ENCODE measurements at places on chromosomes 2 and 18.

GRCh38 chr18:45801416-45802004 lies 24.0 kb upstream of the SIGLEC15 start:
- no peak for DNase-seq

GRCh38 chr2:74828543-74828942 lies 5.4 kb upstream of the HK2 start:
- DNase-seq, result no peak

DNA sequence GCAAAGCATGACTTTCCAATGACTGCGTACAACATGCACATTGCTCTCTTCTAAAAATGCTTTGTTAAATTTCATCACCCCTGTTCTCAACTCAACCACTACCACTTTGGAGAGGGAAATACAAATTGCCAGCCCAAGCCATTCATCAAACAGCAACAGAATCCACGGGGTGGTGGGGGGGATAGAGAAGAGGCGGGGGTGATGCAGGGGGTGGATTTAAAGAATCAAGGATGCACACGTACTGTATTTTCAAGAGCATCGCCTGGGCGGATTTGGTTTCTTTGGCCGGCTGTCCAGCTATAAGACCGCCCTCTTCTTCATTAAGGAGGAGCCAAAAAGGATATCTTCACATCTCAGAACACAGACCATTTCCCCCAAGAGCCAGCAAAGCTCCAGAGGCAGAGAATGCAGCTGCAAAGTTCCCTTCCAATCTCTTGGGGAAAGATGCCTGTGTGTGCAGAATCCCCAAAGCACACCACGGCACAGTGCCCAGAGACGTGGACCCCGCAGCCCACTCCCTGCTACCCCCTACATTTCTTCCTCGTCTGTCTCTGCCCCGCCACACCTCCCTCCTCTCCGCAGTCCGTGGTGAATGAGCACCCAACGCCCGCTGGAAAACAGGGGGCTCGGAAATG lies 977 bp downstream of the SLC8A1 start:
- DNase-seq, result no peak

GRCh38 chr2:36831185-36831584 lies 134.7 kb downstream of the VIT start:
- DNase-seq, result no peak

DNA sequence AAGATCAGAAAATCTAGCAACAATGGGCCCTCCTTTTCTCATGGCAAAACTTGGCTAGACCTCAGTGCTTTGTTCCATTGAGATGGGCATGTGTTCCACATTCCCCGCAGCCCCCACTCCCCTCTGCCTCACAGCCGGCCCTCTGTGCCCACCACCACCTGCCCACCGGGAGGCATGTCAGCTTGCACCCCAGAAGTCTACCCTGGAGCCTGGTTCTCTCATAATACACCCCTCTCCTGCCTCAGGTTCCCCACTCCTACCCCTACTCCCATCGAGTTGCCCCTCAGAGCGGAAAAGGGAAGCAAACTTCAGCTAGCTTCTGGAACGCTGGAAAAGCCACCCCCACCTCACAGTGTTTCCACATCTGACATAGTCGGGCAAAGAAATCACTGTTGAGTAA lies 219.0 kb downstream of the ANAPC1 start:
- DNase-seq, result no peak

DNA sequence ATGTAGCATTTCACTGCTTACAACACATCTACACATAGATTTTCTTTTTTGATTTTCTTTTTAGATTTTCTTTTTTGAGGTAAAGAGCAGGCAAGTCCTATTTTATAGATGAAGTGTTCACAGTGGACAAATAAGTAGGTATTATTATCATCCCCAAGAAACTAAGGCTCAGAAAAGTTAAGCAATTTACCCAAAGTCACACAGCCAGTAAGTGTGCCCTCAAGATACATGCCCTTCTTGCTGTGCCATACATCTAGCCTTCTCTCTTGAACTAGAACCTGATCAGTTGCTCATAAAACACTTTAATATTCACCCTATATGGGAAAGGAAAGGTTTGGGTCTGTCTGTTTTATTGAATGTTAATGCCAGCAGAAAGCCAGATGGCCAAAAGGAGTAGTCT lies 50.3 kb downstream of the DAPL1 start:
- no peak for DNase-seq

GRCh38 chr2:227401550-227401949 lies 13.8 kb upstream of the SCYGR1 start:
- no peak for DNase-seq

- DNase-seq, result no peak
Measured at GRCh38 chr2:236353594-236353942, 89.4 kb upstream of the ASB18 start.

- DNase-seq, result no peak
Measured at GRCh38 chr2:104444392-104444791, 409.5 kb upstream of the POU3F3 start.

DNA sequence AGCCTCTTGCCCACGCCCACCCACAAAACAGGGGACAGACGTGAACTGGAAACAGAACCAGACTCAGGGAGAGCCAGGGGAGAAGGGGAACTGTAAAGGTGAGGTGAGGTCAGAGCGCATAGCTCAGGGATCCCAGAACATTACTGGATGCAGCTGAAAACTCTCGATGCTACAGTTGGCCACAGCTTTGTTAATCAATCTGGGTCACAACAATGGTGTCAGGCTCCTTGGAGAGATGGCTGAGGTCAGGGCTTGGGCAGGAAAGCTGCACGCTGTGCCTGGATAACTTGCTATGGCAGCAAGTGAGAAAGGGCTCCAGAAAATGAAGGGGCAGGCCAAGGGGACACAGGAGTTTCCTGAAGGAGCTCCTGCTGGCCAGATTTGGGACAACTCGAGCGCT lies 263.3 kb downstream of the TFCP2L1 start:
- no peak for DNase-seq

GRCh38 chr2:191302459-191303139 lies 57.4 kb downstream of the MYO1B start:
- DNase-seq, result no peak

DNA sequence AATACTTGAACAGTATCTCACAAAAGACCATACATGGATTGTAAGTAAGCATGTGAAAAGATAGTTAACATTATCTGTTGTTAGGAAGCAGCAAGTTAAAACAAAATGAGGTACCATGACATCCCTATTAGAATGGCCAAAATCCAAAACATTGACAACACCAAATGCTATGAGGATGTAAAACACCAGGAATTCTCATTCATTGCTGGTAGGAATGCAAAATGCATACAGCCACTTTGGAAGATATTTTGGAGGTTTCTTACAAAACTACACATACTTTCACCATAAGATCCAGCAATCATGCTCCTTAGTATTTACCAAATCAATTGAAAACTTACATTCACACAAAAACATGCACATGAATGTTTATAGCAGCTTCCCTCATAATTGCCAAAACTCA lies 30.9 kb upstream of the ICOS start:
- no peak for DNase-seq

DNA sequence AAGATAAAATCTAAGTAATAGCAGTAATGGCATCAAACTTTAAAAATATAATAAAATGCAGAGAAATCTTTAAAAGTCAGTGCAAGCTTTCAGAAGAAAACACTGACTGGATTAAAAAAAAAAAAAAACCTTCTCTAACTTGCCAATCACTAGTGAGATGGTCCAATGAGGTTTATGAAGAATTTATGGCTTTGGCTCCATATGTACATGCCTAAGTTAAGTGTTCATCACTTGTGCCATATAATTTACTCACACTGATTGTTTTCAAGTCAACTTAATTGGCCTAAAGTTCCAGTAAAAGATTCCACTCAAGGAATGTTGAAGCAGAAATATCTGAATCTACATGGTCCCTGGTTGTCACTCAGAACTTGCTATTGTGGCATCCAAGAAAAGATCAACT lies 40.7 kb upstream of the RAB27B start:
- DNase-seq, result no peak

DNA sequence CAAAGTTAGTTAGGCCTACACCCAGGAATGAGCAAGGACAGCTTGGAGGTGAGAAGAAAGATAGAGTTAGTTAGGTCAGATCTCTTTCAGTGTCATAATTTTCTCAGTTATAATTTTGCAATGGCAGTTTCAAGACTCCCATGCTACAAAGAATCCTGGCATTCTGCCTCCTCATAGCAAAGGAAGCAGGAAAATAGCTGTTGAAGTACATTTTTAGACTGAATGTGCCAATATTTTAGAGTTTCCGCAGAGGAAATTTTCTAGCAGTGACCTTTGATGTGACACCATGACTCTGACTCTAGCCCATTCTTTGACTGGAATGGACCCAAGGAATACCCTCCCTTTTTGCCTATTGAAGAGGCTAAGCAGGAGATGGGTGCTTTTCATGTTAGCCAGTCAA lies 371.7 kb downstream of the PIK3C3 start:
- no peak for DNase-seq

DNA sequence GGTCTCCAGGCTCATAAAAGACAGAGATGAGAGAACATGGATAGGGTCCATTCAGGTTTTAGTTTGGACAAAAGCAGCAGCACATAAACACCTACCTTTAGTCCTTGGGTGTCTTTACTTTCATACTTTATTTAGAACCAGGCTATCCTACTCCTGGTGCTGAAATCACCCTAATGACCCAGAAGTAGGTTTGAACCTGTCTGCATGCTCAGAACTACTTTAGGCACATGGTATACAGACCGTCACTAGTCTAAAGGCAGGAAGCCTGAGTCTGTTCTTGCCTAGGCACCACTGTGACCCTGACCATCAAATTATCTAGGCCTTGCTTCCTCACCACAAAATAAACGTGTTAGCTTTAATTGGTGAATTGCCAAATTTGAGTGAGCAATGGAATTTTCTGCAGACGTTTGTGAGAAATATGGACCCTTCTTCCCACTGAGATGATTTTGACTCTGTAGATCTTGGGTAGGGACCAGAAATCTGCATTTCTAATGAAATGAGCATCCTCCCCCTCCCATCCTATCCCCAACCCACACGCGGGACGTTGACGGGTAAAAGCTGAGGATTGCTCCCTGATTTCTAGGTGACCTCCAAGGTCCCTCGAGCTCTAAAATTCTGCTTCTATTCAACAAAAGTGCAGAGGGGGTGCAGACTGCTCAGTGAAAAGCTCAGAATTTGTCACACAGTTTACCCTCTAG lies 75.1 kb downstream of the PLEKHM3 start:
- DNase-seq, result no peak

- no peak for DNase-seq
Measured at GRCh38 chr18:11963991-11964484, 17.3 kb upstream of the IMPA2 start.

DNA sequence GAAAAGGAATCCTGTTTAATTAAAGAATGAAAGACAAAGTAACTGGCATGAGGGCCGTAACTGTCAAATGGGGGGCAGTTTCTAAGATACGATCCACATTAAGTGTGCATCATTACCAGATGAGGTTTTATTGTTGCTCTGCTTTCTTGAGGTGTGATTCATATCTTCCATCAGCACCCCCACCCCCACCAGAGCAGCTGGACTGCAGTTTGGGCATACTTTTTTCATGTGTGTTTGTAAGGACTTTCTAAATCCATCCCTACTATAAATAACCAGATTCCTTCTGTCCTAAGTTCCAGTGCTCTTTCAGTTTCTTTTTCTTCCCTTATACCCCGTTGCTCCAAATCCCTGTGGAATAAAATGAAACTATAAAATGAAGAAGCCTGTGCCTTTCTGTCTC lies 142.1 kb downstream of the CDCA7 start:
- DNase-seq, result no peak

GRCh38 chr18:58592223-58593214 lies 36.4 kb downstream of the ALPK2 start:
- DNase-seq, result no peak

DNA sequence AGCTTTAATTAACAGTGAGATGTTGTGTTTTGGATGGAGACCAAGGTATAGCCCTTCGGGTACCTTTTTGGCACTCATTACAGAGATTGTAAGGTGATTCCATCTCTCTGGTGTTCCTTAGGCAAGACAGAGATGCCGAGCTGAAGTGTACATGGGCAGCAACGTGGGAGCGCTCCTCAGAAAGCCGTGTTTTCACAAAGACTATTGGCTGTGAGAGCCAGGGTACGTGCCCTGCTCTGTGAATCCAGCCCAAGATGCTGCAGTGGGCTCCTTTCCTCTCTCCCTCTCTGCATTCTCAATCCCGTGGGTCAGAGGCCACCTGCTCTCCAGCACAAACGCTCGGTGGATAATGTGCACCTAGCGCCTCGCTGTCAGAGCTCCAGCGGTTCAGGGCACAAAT lies 203.0 kb upstream of the EPHA4 start:
- no peak for DNase-seq

- DNase-seq, result no peak
Measured at GRCh38 chr2:133342286-133343017, 225.8 kb downstream of the NCKAP5 start.

Data from T-helper 17 cell (primary cell).